Esophagus muscularis mucosa (tissue), 4 donors: ENCODE measurements at places on chromosomes 7 and 10. TPM values are rescaled to one million over a fixed set of nuclear protein-coding genes. Genes with fewer than 3 reads are reported as not detected.

GRCh38 chr10:6583447-6583846 is 3.4 kb upstream of the PRKCQ start:
- no peak for DNase-seq

GRCh38 chr7:74049997-74050798 is 22.2 kb downstream of the ELN start:
- DNase-seq, result no peak

DNA sequence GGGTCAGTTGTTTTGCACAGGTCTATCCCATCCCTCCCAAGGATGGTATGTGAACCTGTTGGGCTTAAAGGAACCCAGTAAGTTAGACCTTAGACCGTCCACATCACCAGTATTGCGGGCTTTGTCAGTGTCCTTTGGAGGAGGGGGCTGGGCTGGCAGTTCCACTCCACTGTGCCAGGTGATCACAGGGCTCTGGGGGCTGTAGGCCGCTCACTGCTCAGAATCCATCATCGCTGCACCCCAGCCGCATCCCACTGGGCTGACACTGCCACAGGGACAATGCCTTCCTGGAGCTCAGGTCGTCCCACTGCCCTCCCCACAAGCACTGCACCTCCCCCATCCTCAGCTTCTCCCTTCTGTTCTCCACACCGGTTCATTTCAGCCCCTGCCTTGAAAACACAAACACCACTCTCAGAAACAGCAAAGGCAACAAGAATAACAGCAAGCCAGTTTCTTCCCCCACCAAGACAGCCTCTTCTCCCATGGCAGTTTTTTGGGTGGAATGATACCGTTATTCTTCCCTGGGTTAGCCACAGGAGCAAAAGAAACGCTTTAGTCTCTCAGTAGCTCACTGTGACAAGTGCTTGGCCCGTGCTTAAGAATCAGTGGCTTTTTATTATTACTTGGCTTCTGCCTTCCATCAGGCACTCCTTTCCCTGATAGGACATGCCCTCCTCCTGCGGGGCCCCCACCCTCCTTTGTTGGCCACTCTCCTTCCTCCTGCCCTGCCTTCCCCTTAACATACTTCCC is 111.2 kb downstream of the GRK5 start:
- DNase-seq, result no peak

DNA sequence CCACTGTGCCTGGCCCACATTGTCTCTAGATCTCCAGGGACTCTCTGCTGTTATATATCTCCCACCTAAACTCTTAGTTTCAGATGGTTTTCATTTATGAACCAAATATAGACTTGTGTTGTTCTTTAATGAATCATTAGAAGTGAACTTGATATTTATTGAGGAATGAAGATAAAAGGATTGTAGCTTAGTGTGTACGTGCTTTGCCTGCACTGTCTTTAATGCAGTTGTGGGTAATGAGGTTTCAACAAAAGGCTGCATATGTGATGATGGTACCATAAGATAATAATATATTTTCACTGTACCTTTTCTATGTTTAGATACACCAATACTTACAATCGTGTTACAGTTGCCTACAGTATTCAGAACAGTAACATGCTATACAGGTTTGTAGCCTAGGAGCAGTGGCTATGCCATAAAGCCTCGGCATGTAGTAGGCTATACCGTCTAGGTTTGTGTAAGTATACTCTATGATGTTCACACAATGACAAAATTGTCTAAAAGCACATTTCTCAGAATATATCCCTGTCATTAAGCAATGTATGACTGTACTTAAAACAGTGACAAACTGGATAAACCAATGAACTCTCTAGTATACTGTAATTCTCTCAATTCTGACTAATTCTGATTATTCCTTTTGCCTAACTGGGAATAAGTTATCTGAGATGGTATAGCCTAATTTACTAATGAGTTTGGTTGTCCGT is 25.2 kb downstream of the VCL start:
- DNase-seq, result no peak

- DNase-seq, result no peak
Measured at GRCh38 chr7:6252748-6253147, 19.7 kb downstream of the CYTH3 start.

DNA sequence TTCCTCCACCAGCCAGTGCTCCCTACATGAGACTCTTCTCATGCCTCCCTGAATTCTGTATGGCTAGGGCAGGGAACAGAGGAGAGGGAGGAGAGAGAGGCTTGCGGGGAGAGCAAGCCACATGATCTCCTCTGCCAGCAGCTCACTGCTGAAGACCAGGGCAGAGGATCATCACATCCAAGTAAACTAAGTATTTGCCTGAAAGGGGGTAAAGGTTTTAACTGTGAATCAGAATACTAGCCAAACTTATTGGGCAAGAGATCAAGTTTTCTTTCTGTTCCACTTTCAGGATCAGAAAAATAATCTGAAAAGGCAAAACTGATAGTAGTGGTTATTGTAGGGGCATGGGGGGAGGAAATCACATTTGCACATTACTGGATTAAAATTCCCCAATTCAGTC is 17.8 kb upstream of the ERCC6 start:
- no peak for DNase-seq

- DNase-seq, result no peak
Measured at GRCh38 chr10:116947841-116948529, 57.0 kb downstream of the SHTN1 start.

DNA sequence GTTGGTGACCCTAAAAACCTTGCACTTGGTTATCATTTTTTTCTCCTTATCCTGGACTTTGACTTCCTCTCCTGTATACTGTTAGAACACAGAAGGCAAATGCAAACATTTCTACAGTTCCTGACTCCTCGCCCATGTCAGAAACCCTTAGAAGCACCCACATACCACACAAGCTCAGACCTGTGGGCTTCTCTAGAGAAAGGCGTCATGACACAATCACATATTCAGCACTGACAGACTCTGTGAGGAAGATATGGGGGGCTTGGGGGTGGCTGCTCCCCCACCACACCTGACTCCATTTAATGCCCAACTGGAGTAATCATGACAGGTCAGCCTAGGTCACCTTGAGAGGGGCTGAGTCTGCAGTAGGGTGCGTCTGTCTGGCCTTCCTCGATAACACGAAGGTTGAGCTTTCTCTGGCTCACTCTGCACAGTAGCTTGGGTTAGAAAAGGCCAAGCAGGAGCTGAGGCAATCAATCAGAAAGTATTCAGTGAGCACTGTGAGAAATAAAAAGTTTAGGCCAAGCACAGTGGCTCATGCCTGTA is 50.9 kb downstream of the CCDC3 start:
- DNase-seq, result peak; percentile 60

DNA sequence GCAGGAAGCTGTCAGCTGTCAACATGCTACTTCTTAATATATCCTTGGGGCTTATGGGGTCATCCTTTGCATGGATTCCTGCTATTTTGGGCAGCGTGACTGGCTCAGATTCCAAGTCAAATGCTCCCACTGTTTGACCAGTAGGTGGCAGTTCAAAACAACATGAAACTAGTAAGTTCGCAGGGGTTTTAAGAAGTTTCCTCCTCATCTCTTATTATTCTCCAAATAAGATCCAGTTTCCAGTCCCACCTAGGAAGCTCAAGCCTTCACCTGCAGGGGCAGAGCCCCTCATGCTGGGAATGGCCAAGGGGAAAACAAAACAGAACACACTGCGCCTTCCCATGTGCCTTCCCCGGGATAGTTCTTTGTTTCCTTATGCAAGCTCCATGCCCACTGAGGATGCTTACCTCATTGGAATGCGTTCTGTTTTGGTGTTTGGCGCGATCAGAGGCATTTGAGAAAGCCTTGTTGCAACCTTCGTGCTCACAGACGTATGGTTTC is 259.8 kb downstream of the GLI3 start:
- no peak for DNase-seq

The CALML3 gene
- total RNA-seq, result not detected

The CYP2C8 gene
- not detected for total RNA-seq
